Myocyte (in vitro differentiated cells): ENCODE measurements at places on chromosomes 4 and X. TPM values are rescaled to one million over a fixed set of nuclear protein-coding genes. Genes with fewer than 3 reads are reported as not detected.

DNA sequence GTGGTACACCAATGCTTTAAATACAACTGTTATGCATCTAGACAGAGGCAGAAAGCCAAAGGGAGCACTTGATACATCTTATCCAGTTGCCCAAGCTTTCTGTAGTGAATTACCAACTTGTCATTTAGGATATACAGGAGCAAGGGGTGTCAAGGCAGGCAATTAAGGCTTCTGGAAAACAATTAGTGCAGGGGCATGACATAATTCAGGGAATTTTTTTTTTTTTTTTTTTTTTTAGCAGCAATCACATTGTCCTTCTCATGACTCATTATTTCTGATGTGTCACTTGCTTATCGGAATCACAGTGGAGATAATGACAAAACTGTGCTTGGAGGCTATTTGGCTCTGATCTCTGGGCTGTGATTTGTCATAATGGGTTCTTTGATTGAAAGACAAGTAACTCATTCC, 259.5 kb downstream of the ARHGAP24 start:
- DNase-seq: peak; percentile 43

DNA sequence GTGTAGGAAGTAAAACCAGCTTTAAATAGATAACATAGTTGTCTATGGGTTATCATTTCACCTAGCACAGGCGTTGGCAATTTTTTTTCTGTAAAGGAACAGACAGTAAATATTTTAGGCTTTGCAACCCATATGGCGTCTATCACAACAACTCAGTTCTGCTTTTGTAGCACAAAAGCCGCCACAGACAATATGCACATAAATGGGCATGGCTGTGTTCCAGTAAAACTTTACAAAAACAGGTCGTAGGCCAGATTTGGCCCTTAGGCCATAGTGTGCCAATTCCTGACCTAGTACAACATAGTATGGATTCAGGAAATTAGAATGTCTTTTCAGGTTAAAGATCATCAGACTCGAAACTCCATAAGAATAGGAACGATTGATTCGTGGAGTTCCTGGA, 265.3 kb upstream of the GK2 start:
- no peak for DNase-seq

GRCh38 chrX:12548746-12549145, 242.5 kb upstream of the PRPS2 start:
- peak; percentile 62 for DNase-seq

Gene CHRNA9
- total RNA-seq: 0.62 TPM in 1 of 2 replicates, not detected in the other

- DNase-seq: no peak
Observed at GRCh38 chr4:61428950-61429349, 228.8 kb downstream of the ADGRL3 start.

- DNase-seq: no peak
Observed at GRCh38 chrX:6954836-6955235, 192.7 kb upstream of the STS start.

Gene SLC7A11
- 22.7 and 26.5 TPM in 2 replicates for total RNA-seq

Gene CD40LG
- not detected in 2 replicates for total RNA-seq

DNA sequence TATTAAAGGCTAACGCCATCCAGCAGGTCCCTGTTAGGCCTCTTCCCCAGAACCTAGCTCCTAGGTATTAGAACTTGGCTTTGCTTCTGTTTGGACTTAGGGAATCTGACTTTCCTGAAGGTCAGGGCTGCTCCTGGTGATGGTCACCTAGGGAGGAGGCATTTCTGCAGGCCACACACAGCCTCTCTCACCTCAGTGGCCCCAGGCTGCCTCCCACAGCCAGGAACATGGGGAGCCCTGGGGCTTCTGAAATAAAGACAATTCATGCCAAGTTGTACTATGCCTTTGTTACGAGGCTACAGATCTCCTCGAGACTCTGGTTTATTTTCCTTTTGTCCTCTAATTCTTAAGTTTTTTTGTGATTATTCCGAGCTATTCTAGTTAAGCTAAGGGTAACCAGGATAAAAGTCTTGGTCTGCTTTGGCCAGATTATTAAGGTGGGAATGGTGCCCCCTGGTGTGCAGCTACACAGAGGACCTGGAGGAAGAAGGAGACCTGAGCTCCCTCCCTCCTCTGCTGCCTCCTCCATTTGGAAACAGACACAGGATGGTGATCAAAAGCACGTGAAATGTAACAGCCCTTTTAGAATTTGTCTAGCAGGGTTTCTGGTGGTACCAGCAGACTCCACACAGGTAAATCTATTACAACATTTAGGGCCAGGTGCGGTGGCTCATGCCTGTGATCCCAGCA, 131.0 kb downstream of the DCLK2 start:
- DNase-seq: peak; percentile 64

GRCh38 chr4:151674804-151675391, 85.9 kb downstream of the GATB start:
- DNase-seq: no peak

Gene SMIM31
- not detected in 2 replicates for total RNA-seq

Gene BDH2
- 52.0 and 69.8 TPM in 2 replicates for total RNA-seq

Gene ADGRL3
- 0.08 and 0.62 TPM in 2 replicates for total RNA-seq

Gene RRH
- total RNA-seq: 0.08 TPM in 1 of 2 replicates, not detected in the other

Gene BEX5
- total RNA-seq: not detected in 2 replicates

Gene ARSJ
- 12.5 and 12.8 TPM in 2 replicates for total RNA-seq

DNA sequence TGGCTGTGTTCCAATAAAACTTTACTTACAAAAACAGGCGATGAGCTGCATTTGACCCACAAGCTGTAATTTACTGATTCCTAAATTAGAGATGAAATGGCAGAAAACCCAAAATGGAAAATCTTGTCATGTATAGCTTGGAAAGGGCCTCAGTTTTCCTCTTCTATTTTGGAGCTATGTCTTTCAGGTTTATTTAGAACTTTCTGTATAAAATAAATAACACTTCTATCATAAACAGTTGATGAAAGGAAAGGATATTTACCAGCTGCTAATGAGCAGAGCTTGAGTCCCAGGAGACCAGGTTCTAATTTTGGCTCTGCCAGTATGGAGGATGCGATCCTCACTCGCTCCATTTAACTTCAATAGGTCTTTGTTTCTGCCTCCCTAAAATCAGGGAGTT, 213.5 kb downstream of the LDB2 start:
- DNase-seq: no peak

GRCh38 chr4:74097116-74097515, 1.9 kb downstream of the CXCL2 start:
- DNase-seq: no peak

- no peak for DNase-seq
Observed at GRCh38 chrX:123476611-123477219, 256.1 kb downstream of the THOC2 start.

DNA sequence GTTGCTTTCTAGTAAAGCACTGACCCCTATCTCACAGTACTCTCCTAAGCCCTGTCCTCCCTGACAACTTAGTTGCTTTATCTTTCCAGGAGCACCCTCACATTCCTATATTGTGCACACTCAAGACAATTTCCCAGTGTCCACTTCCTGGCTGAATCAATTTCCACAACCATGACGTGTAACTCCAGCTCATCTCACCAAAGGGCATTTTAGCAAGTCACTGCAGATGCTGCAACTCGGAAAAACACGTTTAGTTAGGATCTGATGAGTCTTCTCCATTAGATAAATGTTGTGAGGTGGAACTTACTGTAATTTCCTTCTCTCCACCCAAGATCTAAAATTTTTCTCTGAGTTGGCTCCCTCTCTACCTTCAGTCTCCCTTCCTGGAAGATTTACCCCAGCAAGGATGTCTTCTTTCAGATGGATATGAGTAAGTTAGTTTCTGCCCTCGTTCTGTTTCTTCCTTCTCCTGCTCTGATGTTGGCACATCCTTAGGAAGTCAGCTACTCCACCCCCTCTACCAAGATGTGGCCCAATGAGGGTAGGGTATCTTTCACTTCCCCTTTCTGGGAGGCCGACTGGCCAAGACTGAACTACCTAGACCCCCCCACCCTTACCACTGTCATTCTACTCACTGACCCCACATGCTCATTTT, 28.8 kb upstream of the IL13RA1 start:
- no peak for DNase-seq

DNA sequence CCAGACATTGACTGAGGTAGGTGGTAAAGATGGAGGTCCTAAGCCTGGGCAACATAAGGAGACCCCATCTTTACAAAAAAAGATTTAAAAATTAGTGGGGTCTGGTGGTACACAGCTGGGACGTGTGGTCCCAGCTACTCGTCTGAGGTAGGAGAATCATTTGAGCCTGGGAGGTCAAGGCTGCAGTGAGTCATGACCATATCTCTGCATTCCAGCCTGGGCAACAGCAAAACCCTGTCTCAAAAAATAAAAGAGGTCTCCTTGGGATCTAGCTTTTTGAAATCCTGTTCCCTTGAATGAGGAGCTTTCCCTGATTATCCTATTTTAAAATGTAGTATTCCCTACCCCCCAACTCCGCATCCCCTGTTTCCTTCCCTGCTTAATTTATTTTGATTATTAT, 78.7 kb upstream of the OGT start:
- DNase-seq: peak; percentile 10

DNA sequence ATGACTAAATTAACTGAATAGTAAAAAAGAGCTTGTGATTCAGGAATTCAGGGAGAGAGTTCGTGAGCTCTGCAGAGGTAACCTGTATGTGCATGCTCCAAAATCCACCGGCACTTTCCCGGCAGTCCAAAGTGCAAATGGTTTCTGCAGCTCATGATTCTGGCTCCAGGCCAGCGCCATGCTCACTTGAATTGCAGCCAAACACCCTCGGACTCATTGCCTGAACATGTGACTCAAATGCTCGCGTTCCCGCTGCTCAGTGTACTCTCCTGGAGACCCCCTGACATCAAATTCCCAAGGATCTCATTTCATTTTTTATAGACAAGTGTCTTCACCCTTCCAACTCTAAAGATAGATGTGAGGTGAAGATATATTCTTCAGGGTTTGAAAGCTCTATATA, 44.1 kb upstream of the SH3RF1 start:
- DNase-seq: peak; percentile 77

DNA sequence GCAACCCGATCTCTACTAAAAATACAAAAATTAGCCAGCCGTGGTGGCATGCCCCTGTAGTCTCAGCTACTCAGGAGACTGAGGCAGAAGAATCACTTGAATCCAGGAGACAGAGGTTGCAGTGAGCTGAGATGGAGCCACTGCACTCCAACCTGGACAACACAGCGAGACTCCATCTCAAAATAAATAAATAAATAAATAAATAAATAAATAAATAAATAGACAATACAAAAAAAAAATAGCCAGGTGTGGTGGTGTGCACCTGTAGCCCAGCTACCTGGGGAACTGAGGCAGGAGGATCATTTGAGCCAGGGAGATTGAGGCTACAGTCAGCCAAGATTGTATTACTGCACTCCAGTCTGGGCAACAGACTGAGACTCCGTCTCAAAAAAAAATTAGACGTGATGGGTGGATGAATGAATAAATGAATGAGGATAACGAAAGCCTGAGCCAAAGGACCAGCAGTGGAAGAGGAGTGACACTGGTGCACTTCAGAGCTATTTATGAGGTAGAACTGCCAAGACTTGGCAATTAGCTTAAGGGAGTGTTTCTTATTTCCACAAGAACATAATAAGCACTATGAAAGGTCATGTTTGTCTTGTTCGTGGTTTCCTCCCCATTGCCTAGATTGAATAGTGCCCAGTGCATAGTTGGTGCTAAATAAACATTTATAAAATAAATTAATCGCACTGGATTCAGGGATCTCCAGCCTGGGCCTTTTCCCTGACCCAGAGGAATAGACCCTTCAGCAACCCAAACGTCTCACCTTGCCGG, 232.2 kb downstream of the IDS start:
- DNase-seq: no peak

Gene CHRDL1
- total RNA-seq: not detected in 2 replicates

GRCh38 chr4:152535360-152535902, 461 bp downstream of the FBXW7 start:
- no peak for DNase-seq

Gene COL4A5
- total RNA-seq: 40.0 and 72.2 TPM in 2 replicates

Gene SPANXB1
- total RNA-seq: not detected in 2 replicates

DNA sequence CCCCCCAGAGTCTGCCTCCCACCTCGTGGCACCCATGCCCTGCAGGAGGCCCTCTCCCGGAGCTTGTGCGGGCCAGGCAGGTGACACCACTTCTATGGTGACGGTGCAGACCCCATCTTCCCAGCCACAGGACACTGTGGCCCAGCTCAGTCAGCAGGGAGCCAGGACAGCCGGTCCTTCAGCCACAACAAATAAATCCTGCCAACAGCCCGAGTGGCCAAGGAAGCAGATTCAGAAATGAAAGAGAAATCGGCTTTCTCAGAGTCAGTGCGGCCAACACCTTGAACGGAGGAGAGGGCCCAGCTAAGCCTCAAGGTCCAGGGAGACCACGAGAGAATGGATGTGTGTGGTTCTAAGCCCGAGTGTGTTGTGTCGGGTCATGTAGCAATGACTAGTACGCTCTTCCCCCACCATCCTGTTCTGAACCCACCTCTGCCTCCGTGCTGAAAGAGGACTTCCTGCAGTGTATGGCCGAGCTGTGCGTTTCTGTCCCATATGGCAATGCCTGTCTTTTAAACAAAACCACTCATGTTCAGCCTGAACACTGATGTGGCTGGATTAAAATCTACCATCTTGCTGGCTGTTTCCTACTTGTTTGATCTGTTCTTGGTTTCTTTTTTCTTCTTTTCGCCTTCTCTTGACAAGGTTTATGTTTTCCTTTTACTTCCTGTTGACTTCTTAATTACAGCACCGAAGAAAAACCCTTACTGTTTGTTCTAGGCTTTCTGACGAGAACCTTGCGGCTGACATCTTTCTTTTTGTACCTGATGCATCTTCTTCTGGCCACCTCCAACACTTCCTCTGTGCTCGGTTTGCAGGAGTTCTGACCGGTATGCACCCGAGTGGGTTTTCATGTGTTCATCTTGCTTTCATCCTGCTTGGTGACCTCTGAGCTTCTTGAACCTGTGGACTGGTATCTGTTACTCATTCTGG, 53.1 kb downstream of the GAK start:
- DNase-seq: no peak

Gene EDA2R
- 34.5 and 37.7 TPM in 2 replicates for total RNA-seq

DNA sequence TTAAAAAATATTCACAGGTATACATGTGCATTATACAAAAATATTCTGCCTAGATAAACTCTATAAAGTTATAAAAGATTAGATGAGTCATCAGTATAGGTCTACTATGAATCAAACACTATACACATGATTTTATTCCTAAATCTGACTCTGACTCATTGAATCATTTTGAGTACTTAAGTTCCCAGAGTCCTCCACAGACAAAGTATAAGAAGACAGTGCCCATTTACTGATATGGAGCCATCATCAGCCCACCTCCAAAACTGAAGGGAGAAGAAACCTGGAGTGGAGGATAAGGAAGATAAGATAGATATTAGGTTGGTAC, 28.7 kb upstream of the ANTXR2 start:
- DNase-seq: no peak

DNA sequence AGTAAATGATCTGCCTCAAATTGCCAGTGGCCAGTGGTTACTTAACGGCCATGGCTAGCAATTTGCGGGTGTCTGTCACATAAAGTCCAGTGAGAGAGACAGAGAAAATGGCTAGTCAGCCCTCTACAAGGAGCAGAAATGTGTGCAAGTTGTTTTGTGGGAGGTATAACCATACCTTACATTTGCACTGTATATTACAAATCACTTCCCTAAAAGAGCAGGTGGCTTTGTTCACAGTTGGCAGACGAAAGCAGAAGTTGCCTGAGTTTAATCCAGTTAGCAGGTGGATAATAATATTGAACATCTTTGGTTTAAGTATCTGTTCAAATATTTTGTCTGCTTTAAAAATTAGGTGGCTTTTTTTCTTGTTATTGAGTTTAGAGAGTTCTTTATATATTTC, 15.6 kb downstream of the SRPX start:
- no peak for DNase-seq
